CD8-positive, alpha-beta memory T cell (primary cell): ENCODE measurements at places on chromosomes 7 and 10.
A peak's percentile ranks its signal among the peaks of the same experiment; 100 is the strongest.

DNA sequence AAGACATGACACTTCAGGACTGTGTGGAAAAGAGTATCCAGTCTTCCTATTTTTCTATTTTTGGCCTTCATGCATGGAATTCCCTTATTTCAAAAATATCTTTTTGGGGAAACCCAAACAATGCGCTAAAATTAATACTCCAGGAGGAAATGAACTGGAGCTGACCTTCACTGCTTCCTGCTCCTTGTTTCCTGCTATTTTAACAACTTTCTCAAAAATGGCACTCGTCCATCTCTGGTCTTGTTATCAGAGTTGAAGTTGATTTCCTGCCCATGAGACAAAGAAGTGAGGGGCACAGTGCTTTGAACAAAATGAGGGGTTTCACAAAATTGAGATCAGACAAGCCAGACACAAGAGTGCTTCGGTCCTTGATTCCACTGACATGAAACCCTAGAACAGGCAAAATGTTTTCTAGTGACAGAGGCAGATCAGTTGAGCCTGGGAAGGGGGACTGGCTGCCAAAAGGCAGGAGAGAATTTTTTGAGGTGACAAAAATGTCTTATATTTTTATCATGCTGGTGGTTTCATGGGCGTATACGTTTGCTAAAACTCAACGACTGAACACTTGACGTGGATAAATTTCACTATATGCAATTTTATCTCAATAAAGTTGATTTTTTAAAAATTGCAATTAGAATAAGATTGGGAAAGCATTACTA, 193.2 kb downstream of the CREB5 start:
- no peak overlapping the region for H3K27ac ChIP-seq
- no peaks in the 10 kb centered on the region for H3K27me3 ChIP-seq
- H3K4me1 ChIP-seq = no peaks in the 10 kb centered on the region
- no peaks in the 10 kb centered on the region for H3K36me3 ChIP-seq

DNA sequence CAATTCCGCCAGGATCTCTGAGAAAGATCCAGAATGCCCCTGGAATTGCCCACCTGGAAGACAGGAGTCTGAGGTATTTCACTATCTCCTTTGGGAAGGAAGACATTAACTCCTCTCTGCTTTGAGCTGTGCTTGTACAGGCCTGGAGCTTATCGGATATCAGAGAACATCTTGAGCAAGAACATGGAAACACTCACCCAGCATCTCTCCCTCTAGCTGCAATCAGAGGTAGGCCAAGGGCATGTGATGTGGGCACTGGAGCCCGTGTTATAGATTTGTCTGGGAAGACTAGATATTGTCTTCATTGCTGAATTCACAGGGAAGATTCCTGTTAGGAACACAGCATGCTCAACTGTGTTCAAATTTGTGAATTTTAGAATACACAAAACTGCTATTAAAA, 233.9 kb downstream of the PHF14 start:
- H3K4me1 ChIP-seq = no peaks in the 10 kb centered on the region
- no peak overlapping the region for H3K27ac ChIP-seq
- no peaks in the 10 kb centered on the region for H3K36me3 ChIP-seq
- no peak overlapping the region for H3K4me3 ChIP-seq
- no peaks in the 10 kb centered on the region for H3K27me3 ChIP-seq
- DNase-seq = no peak

- DNase-seq = no peak
- peaks cover 25% of the 10 kb centered on the region for H3K36me3 ChIP-seq
- H3K27me3 ChIP-seq = no peaks in the 10 kb centered on the region
- no peak overlapping the region for H3K4me3 ChIP-seq
- H3K27ac ChIP-seq = no peak overlapping the region
- H3K4me1 ChIP-seq = no peaks in the 10 kb centered on the region
Observed at GRCh38 chr10:114856544-114857287, 35.1 kb downstream of the FHIP2A start.

GRCh38 chr7:132386201-132386681, 190.0 kb downstream of the PLXNA4 start:
- no peak overlapping the region for H3K27ac ChIP-seq
- no peak for DNase-seq
- no peak overlapping the region for H3K4me3 ChIP-seq
- H3K4me1 ChIP-seq = no peaks in the 10 kb centered on the region

- H3K27ac ChIP-seq = no peak overlapping the region
- no peak overlapping the region for H3K4me3 ChIP-seq
- H3K27me3 ChIP-seq = no peaks in the 10 kb centered on the region
- H3K4me1 ChIP-seq = no peaks in the 10 kb centered on the region
- no peak for DNase-seq
Observed at GRCh38 chr10:108203905-108204527, 1039.5 kb upstream of the SORCS1 start.

DNA sequence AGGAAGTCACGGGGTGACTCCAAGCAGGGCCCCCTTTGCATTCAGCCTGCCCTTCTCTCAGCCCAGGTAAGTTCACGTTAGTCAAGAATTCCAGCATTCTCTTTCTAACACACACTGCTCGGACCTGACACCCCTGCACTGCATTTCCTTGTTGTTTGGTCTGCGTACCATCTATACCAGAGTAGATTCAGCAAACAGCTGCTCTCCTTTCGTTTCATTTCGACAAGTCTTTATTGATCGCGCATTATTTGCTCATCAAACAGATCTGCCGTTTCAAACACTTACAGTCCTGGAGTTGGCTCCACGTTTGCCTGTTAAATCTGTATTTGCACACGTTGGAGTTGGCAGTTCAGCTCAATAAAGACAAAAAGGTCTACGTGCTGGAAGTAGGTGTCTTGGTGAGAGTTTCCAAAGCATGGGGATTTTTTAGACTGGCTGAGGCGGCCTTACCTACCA, 495.1 kb downstream of the RPS24 start:
- no peak for DNase-seq
- H3K4me3 ChIP-seq = no peak overlapping the region
- no peak overlapping the region for H3K27ac ChIP-seq
- H3K27me3 ChIP-seq = no peaks in the 10 kb centered on the region

GRCh38 chr10:71351628-71352319, 32.7 kb downstream of the SLC29A3 start:
- DNase-seq = no peak
- no peaks in the 10 kb centered on the region for H3K4me1 ChIP-seq
- H3K36me3 ChIP-seq = peaks cover 4% of the 10 kb centered on the region
- no peaks in the 10 kb centered on the region for H3K27me3 ChIP-seq
- H3K27ac ChIP-seq = no peak overlapping the region

GRCh38 chr7:87217983-87218653, 1.4 kb downstream of the TMEM243 start:
- peak overlapping the region; percentile 87 for H3K4me3 ChIP-seq
- no peaks in the 10 kb centered on the region for H3K36me3 ChIP-seq
- peaks cover 53% of the 10 kb centered on the region for H3K4me1 ChIP-seq
- peak overlapping the region; percentile 91 for H3K27ac ChIP-seq
- no peak for DNase-seq
- no peaks in the 10 kb centered on the region for H3K27me3 ChIP-seq
